ENCODE measurements at places on chromosomes 6 and 20.

GRCh38 chr6:151118461-151119123 lies 121.2 kb upstream of the AKAP12 start:
- no peak for DNase-seq

GRCh38 chr6:162849269-162849668 lies 121.5 kb downstream of the PACRG start:
- DNase-seq: no peak

DNA sequence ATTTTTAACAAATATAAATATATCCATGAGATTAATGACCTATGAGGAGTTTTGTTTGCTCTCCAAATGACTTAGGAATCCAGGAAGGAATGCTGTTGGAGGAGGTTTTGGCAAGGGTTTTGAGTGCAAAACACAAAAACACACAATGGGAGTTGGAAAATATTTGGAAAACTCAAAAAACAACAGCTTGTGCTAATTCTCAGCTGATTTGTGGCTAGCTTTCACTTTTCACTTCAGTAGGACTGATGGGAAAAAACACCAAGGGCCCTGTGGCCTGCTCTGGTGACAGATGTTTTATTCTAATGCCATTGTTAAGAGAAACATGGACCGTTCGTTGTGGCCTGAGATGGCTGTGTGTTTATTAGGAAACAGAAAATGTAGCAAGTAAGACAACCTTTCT lies 113.9 kb downstream of the ALDH8A1 start:
- no peak for DNase-seq

- DNase-seq: no peak
Observed at GRCh38 chr20:54123587-54124180, 50.1 kb downstream of the CYP24A1 start.

DNA sequence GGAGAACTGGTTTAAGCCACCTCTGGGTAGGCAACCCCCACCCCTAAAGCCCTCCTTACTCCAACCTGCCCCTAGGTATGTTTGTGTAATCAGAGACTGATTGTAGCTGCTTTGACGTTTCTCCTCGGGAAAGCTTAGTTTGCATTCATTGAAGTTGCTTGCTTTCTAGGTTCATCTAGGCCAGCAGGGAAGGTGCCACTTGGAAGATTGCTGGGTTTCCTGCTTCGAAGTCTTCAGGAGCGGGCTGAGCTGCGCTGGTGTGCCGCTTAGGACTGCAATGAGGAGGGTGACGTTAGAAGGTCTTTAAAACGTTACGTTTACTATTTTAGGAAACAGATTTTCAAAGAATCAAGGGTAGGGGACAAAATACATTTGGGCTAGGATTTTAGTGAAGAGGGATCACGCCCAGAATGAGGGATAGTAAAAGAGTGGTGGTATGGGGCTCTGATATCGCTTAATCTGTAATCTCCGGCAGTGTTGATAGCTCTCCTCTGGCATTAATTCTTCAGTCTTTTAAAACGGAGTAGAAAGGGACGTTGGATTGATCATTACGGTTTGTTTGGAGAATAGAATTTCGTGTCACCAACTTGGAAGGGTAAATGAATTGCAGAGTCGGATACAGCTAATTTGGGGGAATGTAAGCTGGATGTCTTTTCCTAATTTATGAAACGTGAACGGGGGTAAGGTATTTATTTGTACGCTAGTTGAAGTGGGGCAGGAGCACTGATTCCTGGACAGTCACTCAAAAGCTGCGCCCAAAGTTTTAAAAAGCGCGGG lies 92.6 kb upstream of the PRDM1 start:
- no peak for DNase-seq

DNA sequence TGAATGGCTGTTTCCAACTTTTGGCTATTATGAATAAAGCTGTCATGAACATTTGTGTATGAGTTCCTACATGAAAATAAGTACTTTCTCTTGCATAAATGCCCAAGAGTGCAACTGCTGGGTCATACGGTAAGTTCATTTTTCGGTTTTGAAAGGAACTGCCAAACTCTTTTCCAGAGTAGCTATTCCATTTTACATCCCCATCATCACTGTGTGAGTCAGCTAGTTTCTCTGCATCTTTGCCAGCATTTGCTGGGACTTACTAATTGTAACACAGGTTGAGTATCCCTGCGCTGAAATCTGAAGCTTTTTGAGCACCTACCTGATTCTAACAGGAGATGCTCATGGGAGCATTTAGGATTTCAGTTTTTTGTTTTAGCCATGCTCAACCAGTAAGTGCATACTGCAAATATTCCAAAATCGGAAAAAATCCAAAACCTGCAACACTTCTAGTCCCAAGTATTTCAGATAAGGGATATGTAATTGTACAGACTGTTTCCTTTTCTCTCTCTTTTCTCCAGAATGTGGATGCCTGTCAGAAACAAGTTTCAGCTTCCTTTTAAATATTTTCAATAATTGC lies 118.4 kb downstream of the DTNBP1 start:
- DNase-seq: no peak

- no peak for DNase-seq
Observed at GRCh38 chr6:15499591-15499990, 163.2 kb downstream of the DTNBP1 start.

GRCh38 chr20:38131588-38132121 lies 33.4 kb downstream of the TGM2 start:
- DNase-seq: no peak

DNA sequence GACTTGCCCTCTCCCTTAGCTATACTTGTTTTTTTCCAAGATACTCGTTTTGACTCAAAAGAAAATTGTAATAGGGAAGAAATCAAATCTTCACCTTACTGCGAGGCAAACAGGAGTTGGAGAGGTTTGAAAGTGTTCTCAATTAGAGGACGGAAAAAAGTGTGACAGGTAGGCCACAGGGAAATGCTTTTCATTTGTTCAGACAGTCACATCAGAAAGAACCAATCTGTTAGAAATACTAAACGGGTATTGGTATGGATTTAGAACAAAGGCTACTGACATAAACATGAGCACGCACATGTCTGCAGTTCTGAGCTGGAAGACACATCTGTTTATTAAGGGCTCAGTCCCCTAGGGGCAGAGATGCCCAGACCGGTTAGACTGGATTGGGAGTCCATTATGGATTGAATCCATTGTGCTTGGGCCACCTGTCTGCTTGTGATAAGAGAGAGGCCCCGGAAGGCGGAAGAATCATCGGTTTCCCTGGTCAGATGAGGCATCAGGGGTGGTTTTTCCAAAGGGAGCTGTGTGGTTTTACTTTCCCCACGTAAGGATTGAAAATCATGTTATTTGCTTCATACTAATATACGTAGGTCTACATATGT lies 220.9 kb upstream of the MYLIP start:
- DNase-seq: no peak

- no peak for DNase-seq
Observed at GRCh38 chr6:147935656-147936055, 407.0 kb upstream of the SASH1 start.

DNA sequence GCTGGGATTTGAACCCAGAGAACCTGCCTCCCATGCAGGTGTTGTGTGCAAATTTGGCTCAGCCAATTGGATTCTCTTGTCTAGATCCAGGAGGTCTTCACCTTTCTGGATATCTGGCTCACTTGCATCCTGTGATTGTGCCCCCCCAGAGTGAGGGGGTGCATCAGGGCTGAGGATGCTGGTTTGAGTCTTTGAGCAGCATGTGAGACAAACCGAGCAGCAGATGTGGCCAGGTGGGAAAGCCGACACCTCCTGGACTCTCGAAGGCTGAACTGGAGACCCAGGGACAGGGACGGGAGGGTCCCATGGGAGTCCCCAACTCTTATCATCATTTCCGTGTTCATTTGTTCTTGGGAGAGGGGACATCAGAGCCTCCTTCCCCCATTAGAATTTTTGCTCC lies 30.6 kb upstream of the SULF2 start:
- no peak for DNase-seq

GRCh38 chr6:155695495-155695894 lies 239.9 kb upstream of the NOX3 start:
- DNase-seq: no peak

DNA sequence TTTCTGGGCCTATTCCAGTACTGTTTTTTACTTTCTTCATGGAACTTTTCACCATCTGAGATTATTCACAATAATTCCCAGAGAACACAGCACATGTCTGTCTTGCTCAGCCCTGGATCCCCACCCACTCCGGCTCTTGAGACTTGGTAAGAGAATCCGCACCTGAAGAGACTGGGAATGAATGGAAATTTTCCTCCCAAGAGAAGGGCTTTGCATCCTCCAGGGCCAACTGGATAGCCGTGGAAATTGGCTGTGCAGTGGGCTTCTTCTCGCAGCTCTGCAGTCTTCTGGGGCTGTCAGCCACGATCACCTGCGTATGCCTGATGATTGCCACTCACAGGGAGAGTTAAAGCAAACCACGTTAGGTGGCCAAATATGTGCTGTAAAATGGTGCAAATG lies 159.1 kb downstream of the THBS2 start:
- DNase-seq: no peak

DNA sequence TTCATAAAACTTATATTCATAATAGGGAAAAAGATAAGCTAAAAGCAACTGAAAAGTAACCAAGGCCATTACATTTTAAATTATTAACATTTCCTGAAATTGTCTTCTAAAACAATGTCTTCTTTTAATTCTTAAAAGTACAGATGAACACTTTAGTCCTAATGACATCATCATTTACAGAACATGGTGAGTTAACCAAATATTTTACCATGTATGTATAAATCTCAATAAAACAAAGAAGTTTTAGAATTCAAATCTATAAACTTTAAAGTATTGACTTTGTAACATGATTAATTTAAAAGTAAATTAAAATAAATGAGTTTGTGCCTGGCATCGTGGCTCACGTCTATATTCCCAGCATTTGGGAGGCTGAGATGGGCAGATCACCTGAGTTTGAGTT lies 125.9 kb upstream of the PRSS16 start:
- DNase-seq: no peak

- DNase-seq: no peak
Observed at GRCh38 chr20:39431091-39431880, 469.1 kb downstream of the DHX35 start.
